ENCODE measurements at places on chromosomes 1 and 21.
A peak's percentile ranks its signal among the peaks of the same experiment; 100 is the strongest.

DNA sequence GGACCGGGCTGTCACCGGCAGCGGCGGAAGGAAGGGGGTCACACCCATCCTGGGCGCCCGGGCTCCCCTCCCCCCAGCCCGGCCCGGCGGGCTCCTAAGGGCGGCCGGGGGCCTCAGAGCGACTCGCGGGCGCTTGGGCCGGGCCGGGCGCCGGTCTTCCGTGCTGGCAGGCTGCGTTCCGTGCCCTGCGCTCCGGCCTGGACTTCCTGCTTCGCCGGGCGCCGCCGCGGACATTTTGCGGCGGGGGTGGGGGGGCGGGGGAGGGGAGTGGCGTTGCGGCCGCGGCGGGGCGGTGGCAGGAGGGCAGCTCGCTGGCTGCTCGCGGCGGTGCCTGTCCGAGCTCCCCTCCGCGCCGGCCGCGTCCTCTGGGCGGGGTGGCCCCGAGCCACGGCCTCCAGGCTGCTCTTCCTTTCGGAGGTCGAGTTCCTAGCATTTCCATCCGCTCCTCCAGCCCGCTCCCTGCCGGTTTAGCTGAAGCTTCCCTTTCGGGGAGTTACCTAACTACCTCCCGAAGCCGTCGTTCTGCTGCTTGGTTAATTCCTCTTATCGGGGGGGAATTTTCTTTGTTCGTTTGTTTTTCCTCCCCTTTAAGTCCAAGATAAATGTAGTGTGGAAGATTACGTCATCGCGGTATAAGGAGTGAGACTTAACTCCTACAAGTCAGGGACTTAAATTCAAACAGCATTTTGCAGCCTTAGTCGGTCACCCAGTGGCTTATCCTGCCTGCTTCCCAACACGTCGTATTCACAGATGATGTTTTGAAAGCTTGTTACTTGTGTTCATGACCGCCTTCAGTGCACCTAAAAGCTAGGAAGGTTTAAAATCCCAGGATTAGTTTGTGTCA lies 730 bp downstream of the CDC42 start:
- no peak for DNase-seq

DNA sequence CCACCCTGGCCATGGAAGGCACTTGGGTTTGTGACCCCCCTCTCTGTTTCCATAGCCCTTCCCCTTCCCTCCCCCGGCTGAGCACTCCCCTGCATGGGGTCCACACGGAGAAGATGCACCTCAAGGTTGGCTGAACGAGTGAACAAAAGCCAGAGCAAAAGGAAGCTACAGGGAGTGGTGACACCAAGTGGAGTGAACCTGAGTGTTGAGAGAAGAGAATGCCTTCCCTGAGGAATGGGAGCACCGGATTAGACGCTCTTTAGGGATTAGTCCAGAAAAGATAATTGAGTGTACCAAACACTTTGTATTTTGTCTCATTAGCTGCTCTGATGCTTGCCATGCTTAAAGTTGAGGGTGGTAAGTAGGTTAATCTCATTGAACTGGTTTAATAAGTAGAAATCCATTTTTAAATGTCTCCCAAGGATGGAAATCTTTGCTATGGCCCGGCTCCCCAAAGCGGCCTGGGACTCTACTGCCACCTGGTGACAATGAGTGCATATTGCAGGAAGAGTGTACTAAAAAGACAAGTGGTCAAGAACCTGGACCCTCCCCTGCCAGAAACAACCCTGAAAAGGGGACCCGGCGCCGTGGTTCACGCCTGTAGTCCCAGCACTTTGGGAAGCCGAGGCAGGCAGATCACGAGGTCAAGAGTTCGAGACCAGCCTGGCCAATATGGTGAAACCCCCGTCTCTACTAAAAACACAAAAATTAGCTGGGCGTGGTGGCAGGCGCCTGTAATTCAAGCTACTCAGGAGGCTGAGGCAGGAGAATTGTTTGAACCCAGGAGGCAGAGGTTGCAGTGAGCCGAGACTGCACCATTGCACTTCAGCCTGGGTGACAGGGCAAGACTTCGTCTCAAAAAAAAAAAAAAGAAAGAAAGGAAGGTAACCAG lies 150.6 kb upstream of the ZC3H12A start:
- DNase-seq = no peak

- DNase-seq = no peak
These were observed 58.6 kb downstream of the PBX1 start for GRCh38 chr1:164617377-164618201.

DNA sequence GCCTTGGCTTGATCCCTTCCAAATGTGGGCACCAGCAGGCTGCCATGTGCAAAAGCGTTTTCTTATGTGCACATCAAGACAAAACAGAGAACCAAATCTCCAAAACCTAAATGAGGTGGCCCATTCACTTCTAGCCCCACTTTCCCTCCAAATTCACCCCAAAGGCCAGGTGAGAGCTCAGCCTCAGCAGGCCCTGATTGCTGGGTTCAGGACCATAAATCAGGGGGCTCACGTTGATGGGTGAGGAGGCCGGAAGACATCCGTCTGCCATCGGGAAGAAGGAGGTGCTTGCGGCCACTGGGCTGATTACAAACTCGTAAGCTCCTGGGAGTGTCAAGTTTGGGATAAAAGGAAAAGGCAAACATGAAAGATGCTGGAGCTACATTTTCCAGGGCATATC lies 86.7 kb upstream of the CLDN14 start:
- DNase-seq = no peak

DNA sequence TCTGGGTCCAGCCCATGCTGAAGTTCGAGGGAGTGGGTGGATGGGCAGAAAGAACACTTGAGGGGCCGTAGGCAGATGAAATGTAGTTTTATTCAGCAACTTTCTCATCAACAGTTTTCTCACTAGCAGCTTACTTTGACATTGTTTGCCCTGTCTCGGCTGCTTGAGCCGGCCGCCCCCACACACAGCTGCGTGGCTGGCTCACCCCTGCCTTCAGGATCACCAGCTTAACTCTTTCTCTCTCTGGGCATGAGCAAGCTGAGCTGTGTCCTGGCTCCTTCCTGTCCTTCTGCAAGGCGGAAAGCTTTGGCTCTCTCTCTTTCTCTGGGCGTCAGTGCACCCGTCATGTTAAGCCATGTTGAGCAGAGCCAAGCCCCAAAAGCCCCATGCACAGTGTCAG lies 104.4 kb upstream of the GNG12 start:
- DNase-seq = no peak

- no peak for DNase-seq
These were observed 598.3 kb upstream of the PLXNA2 start for GRCh38 chr1:208842451-208842850.

DNA sequence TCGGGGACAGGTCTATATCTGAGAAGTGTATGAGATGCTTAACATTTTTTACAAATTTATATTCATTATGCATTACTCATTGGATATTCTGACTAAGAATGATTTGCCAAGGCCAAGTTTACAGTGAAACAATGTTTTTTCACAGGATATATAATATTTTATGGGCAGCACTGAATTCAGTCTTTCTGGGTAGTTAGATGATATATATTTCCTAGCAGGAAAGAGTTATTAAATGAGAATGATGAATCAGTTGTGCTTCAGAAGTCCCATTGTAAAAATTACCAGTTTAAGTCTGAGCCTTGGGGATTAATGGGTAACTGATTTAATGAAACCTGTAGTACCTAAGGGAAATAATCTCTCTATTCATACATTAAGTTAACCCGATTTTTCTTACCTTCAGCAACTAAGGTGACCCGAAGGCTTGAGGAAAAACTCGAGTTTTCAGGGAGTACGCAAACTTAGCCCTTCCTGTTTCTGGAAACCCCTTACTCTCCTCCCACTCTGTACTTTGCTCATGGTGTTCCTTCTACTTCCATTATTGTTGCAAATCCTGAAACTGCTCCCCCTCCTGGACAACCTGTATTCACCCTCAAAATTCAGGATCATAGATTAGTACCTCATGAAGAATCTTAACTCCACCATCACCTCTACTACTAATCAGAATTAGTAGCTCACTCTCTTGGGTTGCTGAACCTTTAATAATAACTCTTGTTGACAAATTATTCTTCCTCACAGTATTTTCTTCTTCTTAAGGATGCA lies 135.1 kb downstream of the AK5 start:
- DNase-seq = no peak

- no peak for DNase-seq
These were observed 55.6 kb downstream of the NKAIN1 start for GRCh38 chr1:31183927-31184554.

GRCh38 chr1:60427194-60427593 lies 353.6 kb upstream of the C1orf87 start:
- no peak for DNase-seq

- DNase-seq = no peak
These were observed 120.2 kb upstream of the NCAM2 start for GRCh38 chr21:20877976-20878375.

DNA sequence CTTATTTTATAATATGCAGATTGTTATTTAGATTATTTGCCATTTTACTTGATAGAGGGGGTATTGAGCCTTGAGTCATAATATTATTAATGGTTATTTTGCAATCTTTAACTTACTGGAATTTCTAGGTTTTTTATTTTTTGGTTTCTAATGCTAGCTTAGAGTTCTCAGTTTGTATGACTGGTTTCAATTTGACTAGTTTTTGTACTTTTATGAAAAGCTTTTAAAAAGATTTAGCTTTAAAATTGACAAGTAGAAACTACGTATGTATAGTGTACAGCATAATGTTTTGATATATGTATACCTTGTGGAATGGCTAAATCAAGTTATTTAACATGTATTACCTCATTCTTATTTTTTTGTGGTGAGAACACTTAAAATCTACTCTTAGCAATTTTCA lies 41.5 kb downstream of the CEP350 start:
- no peak for DNase-seq

- no peak for DNase-seq
These were observed 500.4 kb downstream of the PTPRU start for GRCh38 chr1:29736582-29737188.

GRCh38 chr1:42420121-42420520 lies 35.7 kb downstream of the ZMYND12 start:
- no peak for DNase-seq

DNA sequence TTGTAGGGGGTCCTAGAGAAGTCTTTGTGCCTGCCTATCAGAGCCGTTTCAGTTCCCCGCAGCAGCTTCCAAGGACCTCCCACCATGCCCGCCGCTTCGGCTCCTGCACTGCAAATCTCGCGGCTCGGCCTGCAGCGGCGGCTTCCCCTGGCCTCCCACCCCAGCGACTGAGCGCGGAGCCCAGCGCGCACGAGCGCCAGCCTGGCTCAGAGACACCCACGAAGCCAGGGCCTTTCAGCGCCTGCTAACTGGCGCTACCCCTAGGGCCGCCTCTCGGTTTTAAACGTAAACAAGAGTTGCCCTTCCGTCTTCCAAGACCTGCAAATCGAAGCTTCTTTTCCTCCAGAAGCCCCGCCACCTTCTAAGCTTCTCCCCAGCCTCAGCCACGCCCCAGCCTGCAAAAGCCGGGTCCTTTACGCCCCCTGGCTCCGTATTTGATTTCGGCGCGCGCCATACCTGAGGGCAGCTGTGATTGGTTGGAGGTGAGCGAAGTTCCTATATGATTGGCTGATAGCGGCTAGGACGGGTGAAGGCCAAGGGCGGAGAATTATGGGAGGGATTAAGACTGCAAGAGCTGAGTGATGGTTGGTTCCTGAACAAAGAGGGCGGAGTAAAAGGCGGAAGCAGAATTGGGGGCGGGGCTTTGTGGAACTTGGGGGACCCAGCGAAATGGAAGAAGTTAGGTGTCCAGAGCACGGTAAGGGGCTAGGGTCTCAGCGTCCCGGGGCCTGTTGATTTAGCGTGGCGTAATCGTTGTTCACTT lies at the start of gene TTF2:
Gene TTF2, plus strand, starts transcription at position 649 of the 763 bp plus-strand sequence. Its CDS starts 21 bp downstream, at position 670.
- peak; percentile 84 for DNase-seq

DNA sequence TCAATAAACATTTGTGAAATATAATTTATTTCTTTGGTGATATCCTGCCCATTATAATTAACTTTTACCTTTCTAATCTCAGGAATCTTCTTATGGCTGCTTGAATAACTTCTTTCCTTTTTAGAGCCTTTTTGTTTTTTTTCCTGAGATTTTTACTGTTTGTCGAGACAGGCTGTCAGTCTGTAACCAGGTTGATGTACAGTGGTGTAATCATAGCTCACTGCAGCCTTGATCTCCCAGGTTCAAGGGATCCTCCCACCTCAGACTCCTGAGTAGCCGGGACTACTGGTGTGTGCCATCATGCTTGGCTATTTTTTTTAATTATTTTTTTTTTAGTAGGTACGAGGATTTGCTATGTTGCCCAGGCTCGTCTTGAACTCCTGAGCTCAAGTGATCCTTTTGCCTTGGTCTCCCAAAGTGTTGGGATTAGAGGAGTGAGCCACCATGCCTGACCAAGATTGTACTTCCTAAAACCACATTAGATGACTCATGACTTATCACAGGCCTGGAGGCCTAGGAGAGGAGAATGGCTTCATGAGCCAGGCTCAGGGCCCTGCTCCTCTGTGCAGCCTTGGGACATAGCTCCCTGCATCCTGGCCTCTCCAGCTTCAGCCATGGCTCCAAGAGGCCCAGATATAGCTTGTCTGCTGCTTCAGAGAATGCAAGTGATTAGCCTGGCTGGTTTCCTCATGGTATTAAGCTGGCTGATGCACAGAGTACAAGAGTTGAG lies 48.6 kb downstream of the CTH start:
- no peak for DNase-seq

GRCh38 chr1:54488065-54488750 lies 59.8 kb upstream of the ACOT11 start:
- peak; percentile 61 for DNase-seq

GRCh38 chr1:58862728-58863385 lies 79.0 kb upstream of the JUN start:
- no peak for DNase-seq

- DNase-seq = no peak
These were observed 404.0 kb upstream of the VAMP3 start for GRCh38 chr1:7366955-7367665.

- no peak for DNase-seq
These were observed 202.3 kb upstream of the B3GALT2 start for GRCh38 chr1:193388683-193389082.

GRCh38 chr1:180238675-180239074 lies 8.6 kb downstream of the LHX4 start:
- DNase-seq = no peak

DNA sequence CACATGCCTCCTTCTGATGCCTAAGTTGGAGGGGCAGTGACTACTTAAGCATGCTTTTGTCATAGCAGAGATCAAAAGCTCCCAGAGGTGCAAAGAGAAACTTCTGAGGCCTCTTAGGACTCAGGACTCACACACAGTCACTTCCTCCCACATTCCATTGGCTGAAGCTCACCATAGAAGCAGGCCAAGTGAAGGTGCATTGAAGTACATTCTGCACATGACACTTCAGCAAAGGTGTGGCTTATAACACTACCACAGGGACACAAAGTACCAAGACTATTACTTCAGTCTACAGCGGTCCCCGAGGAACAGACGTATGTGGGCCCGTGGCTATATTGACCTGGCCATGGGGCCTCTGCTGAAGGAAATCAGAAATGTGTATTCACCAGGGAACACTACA lies 2.5 kb upstream of the POGK start:
- no peak for DNase-seq

- DNase-seq = no peak
These were observed 13.8 kb upstream of the EDEM3 start for GRCh38 chr1:184768467-184768866.

GRCh38 chr1:39960431-39960958 lies 5.5 kb downstream of the MFSD2A start:
- DNase-seq = no peak
